Activated gamma-delta T cell treated with Interleukin-2 at 50 U/mL for 16 hours (primary cell): ENCODE measurements at places on chromosomes 16 and 17.
A peak's percentile ranks its signal among the peaks of the same experiment; 100 is the strongest.

GRCh38 chr17:50188531-50188920 lies 12.9 kb downstream of the COL1A1 start:
- DNase-seq = no peak

DNA sequence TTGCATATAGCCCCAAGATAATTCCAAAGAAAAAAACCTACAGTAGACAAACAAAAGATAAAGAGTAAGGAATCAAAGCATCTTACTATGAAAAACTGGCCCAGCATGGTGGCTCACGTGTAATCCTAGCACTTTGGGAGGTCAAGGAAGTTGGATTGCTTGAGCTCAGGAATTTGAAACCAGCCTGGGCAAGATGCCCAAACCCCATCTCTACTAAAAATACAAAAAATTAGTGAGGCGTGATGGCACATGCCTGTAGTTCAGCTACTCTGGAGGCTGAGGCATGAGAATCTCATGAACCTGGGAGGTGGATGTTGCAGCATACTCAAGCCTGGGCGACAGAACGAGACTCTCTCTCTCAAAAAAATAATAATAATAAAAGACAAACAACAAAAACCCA lies 764.7 kb upstream of the KIF2B start:
- DNase-seq = no peak

GRCh38 chr16:56190048-56190676 lies 1.1 kb upstream of the GNAO1 start:
- DNase-seq = no peak

DNA sequence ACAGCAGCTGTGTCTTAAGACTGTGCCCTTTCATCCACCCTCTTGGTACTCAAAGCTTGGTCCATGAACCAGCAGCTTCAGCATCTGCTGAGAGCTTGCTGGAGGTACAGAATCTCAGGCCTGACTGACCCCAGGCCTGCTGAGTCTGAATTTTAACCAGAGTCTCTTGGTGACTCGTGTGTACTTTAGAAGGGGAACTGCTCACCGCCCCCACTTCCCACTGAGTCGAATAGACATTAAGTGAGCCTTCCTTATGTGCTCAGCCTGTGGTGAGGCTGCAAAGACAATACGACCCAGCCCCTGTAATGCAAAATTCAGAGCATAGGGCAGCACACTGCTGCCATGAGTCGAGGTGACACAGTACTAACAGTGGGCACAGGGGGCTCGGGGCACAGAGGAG lies 662.8 kb downstream of the WWOX start:
- no peak for DNase-seq

DNA sequence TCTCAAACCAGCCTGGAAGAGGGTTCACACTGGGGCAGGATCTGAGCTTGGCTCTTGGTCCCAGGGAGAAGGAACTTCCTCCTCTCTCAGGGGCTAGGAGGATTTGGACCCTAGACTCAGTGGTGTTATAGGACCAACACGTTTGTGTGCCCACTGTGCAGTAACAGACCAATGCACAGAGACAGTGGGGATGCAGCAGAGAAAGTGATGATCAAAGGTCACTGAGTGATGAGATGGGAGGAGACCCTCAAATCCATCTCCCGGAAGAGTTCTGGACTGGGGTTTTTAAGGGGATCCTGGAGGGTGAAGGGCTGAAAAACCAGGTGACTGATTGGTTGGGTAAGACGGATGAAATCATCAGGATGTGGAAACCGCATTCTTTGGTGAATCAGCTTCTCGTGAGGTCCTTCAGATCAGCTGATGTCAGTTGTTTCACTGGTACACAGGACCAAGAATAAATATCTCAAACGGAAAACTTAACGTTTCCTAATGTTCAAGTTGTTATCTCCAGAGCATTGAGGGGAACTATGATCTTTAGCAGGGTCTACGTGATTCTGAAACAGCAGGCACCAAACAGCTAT lies 3.3 kb upstream of the VAC14 start:
- DNase-seq = no peak

DNA sequence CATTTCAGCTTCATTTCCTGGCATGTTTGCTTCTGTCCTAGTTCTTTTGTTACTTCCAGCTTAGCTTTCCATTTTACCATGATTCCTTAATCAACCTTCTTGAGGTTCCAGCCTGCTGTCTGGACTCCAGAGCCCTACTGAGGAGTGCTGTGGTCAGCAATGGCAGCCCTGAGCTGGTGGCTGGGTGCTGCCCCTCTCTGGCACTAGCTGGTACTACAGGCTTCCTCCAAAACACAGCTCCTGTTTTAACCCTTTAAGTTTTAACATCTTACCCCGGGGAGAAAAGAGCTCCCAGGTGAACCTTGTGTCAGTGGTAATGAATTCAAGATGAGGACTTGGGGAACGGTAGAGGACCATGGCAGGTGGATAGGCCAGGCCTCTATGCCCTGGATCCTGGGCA lies 395.5 kb downstream of the TMEM114 start:
- no peak for DNase-seq

- no peak for DNase-seq
Observed at GRCh38 chr17:50570032-50570431, 9.5 kb downstream of the CACNA1G start.

- DNase-seq = no peak
Observed at GRCh38 chr17:50505591-50506130, 2.6 kb upstream of the MYCBPAP start.

- peak; percentile 63 for DNase-seq
Observed at GRCh38 chr17:62966426-62967204, 580 bp downstream of the TANC2 start.

GRCh38 chr17:48725288-48726064 lies 2.5 kb downstream of the PRAC2 start:
- no peak for DNase-seq

DNA sequence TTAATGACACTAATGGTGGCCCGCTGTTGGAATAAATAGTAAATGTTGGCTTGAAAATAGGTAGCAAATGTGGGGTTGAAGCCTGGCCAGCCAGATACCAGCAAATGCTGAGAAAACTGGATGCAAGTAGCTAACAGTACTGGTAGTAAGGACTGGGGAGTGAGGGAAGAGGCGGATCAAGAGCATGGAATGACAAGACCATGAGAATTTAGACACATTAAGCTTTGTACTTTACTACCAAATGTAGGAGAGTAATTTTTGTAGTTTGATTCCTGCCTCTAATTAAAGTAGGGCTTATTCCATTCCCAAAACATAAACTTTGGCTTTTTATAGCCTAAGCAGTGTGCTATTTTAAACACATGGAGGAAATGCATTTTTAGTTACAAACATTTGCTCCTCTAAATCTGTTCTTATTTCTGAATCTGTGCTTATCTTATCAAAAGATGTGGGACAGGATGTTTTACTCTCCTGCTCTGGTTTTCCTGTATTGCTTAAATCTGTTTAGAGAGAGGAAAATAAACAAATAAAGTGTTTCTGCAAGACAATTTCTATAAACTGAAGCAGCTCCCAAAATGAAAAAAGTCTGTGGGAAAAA lies 44.1 kb downstream of the CFDP1 start:
- DNase-seq = no peak
